ENCODE measurements at places on chromosomes 16 and 17.

DNA sequence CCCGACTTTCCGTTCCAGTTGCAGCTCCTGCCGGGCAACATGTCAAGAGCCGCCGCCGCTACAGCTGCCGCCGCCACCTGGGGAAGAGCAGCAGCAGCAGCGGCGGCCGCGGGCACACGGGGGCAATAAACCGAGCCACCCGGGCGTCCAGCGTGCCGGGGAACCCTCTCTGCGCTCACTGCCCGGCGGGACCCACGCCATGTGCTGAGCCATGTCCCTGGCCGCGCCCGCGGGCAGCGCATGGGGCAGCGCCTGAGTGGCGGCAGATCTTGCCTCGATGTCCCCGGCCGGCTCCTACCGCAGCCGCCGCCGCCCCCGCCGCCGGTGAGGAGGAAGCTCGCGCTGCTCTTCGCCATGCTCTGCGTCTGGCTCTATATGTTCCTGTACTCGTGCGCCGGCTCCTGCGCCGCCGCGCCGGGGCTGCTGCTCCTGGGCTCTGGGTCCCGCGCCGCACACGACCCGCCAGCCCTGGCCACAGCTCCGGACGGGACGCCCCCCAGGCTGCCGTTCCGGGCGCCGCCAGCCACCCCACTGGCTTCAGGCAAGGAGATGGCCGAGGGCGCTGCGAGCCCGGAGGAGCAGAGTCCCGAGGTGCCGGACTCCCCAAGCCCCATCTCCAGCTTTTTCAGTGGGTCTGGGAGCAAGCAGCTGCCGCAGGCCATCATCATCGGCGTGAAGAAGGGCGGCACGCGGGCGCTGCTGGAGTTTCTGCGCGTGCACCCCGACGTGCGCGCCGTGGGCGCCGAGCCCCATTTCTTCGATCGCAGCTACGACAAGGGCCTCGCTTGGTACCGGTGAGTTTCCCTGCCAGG is 604 bp downstream of the HS3ST3B1 start:
- peak; percentile 87 for DNase-seq

GRCh38 chr16:56789360-56789759 is 59.4 kb downstream of the NUP93 start:
- DNase-seq: no peak

DNA sequence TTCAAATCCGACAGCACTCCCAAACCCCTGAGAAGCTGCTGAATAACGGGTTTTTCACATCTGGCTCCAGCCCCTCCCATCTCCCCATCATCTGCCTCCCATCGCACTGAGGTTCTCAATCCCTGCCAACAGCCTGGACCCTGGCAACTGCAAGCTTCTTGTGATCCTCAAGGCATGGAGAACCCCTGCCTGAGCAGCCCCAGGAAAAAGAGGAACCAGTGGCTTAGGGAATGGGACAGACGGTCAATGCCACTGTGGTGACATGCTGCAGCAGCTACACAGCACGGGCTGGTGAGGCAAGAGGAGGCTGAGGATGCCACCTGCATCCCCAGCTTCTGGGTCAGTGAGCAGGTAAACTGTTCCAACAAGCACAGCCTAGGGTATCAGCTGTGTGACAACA is 3.3 kb upstream of the MBTPS1 start:
- DNase-seq: no peak

DNA sequence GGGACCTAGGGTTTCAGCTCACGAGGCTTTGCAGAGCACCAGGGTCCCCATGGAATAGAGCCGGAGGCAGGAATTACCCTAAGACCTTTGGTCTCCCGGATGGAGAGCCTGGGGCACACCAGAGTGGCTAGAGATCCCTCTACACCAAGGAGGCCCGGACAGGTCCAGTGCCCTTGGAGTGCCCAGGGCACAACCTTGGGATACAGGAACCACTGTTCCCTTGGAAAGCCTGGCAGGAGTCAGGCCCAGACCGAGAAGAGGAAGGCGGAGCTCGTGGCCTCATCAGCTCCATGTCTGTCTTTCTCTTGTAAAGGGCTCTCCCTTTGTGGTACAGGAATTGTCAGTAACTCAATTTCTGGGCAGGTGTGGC is 3.8 kb upstream of the DBNDD1 start:
- no peak for DNase-seq

DNA sequence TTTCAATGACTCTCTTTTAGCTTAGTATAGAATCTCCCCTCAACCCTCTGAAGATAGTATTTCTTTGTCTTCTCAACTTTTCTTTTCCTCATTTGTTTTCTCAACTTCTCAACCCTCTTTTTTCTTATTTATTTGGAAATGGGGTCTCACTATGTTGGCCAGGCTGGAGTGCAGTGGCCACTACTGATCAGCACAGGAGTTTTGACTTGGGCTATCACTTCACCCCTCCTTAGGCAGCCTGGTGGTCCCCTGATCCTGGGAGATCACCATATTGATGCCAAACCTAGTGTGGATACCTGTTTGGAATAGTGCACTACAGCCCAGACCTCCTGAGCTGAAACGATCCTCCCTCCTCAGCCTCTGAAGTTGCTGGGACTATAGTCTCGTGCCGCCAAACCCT is 79.8 kb downstream of the PITPNC1 start:
- no peak for DNase-seq

DNA sequence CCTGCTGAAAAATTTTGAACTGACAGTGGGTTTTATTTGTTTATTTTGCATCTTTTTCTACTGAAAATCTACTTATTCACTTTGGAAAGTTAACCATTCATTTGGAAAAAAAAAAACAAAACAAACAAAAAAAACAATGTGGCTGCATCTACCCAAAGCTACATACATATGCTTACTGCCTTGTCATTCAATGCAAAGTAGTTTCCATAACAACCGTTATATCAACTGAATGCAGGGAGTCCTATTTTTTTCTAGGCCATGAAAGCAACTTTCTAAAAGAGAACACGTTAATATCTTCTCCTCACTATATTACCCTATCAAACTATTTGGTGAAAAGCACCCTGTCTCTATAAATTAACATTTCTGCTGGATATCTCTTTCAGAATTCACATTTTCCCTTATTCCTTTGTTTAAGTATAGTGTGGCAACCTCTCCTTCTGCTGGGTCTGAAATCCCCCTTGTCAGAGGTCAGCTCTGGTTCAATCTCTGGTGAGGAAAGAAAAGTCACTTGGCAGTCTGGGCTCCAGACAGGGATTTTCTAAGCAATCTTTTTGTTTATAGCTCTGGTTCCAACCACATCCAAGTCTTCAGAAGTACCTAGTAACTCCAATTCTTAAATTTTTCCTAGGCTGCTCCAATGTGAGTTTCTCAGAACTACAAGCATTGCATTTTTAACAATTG is 528.4 kb upstream of the TOM1L1 start:
- no peak for DNase-seq

All from osteoblast (primary cell).